ENCODE measurements at places on chromosomes 7 and 10.

DNA sequence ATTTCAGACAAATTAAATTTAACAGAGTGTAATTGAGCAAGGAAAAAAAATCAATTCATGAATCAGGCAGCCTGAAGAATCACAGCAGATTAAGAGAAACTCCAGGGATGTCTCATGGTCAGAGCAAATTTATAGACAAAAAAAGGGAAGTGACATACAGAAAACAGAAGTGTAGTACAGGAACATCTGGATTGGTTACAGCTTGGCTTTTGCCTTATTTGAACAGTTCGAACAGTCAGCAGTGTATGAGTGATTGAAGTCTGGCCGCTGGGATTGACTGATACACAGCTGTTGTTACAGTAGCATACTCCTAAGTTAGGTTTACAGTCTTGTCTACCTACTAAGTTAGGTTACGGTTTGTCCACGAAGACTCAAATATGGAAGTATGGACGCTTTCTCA lies 255.3 kb downstream of the HPSE2 start:
- DNase-seq = no peak

- DNase-seq = no peak
These were observed 61.4 kb downstream of the ST7 start for GRCh38 chr7:117014673-117015133.

GRCh38 chr7:136142583-136142982 lies 165.4 kb upstream of the MTPN start:
- no peak for DNase-seq

DNA sequence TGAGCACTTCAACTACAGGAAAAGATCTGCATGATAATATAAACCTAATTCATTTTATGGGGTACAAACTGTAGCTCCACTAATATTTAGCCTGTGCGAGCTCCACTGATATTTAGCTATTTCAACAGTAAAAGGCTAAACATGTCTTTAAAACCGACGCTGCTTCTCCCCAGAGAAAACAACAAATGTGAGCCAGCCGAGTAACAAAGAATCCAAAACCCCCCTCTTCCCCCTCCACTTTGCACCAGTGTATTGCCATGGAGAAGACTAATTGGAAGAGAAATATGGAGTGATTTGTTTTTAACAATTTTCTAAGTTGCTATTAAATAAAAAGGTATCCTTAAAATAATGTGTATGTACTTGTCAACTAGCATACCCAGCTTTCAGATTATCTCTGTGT lies 136.7 kb downstream of the GFRA1 start:
- no peak for DNase-seq

GRCh38 chr10:110421512-110422138 lies 76.1 kb upstream of the DUSP5 start:
- no peak for DNase-seq

DNA sequence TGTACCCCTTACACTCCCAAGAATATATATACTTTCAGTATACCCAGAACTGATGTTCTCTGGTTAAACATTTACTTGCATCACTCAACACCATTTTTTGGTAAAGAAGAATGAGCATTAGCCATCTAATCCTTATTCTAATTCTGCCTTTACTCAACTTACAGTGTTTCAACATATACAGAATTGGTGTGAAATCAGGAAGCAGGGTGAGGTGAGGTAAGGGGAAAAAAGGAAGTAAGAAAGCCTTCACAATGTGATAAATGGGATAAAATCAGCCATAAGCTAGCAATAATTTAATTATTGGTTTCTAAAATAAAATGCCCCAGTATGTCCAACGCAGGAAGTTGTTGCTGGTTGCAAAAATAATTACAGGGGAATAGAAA lies 605.4 kb downstream of the KCNMA1 start:
- no peak for DNase-seq

- no peak for DNase-seq
These were observed 13.3 kb upstream of the PDCD4 start for GRCh38 chr10:110858297-110858934.

DNA sequence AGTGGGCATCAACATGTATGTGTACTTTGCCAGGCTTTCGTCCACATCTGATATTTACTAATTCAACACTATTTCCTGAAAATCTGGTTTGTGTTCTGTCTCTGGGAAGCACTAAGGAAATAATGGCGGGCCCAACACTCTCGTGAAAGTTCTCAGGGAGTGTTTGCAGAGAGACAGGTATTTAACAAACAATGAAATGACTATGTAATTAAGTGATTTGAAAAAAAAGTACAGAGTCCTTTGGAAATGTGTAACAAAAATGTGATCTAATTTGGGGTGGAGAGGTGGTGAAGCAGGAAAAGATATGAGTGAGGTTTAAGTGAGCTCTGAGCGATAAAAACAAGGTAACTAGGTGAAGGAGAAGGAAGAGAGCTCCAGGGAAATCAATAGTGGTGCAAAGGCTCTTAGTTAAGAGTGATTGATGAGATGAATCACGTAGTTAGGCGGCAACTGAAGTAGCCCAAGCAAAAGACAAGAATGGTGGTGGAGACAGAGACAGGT lies 95.3 kb upstream of the DNAJB12 start:
- no peak for DNase-seq

DNA sequence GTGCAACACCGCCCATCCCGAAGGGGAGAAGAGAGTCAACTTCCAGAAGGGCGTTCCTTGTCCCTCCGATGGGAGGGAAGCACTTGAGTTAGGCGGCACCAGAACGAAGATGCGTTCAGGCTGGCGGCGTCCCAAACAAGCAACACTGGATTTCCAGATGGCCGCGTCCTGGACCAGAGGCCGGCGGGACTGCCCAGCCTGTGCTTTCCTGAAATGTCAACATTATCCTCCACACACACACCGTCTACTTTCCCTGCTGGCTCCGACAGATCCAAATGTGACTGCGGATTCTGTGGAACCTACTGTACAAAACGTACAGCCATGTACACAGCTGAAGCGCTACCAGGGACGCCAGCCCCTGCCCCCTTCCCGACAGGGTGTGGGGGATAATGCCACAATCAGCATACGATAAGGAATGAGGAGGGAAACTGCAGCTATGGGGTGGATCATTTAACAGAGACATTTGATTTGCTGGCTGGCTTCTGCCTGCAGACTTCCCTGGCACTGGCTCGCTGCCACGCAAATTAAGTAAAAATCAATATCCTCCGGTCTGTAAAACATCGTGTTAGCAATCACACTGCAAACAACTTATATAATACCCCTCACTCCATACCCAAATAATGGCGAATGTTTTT lies 82.1 kb downstream of the ZRANB1 start:
- DNase-seq = no peak

DNA sequence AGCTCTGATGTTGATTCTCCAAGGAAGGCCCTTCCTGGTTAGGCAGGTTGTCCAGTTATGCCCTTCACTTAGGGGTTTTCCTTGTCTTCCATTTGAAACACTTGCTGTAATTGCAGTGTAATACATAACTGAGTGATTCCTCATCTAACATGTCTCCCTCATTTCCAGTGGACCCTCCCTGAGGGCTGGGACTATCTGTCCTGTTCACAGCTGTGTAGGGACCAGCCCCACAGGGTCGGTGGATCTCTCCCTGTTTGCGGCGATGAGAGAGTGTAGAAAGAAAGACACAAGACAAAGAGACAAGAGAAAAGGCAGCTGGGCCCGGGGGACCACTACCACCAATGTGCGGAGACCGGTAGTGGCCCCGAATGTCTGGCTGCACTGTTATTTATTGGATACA lies 135.9 kb upstream of the EEPD1 start:
- DNase-seq = no peak

GRCh38 chr7:99767662-99768061 lies 16.3 kb downstream of the CYP3A4 start:
- no peak for DNase-seq

DNA sequence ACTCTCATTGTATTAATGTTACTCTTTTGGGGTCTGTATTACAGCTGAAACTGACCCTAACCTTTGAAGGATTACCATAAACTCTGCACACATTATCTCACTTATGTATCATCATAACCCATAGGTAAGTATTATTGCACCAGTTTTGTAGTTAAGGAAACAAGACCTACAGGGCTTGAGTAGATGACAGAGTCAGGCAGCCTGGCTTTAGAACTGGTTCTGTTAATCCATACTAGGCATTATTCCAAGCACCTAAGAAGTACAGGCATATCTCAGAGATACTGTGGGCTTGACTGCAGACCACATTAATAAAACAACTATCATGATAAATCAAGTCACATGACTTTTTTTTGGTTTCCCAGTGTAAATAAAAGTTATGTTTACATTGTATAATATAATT lies 17.1 kb upstream of the AKR1B1 start:
- DNase-seq = no peak

GRCh38 chr7:150357270-150357669 lies 11.4 kb upstream of the REPIN1 start:
- DNase-seq = no peak

DNA sequence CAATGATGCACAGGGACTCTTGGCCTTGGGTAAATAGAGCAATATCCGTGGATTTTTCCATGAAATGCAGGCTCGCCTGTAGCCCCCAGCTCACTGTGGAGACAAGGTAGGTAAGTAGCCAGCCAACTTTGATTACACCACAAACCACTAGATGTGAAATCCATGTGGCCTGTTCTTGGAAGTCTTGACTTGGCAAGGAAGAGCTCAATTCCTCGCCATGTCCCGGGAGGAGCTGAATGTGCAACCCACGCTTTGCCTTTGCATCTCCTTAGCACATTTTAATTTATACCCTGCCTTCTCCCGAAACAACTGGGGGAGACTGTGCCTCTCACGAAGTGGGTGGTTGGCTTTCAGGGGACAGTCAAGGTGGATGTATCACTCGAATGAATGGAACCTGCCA lies 347.7 kb upstream of the MKI67 start:
- no peak for DNase-seq

- no peak for DNase-seq
These were observed 61.0 kb upstream of the AOAH start for GRCh38 chr7:36784991-36785940.

- DNase-seq = no peak
These were observed 13.6 kb downstream of the TTYH3 start for GRCh38 chr7:2645274-2645868.

DNA sequence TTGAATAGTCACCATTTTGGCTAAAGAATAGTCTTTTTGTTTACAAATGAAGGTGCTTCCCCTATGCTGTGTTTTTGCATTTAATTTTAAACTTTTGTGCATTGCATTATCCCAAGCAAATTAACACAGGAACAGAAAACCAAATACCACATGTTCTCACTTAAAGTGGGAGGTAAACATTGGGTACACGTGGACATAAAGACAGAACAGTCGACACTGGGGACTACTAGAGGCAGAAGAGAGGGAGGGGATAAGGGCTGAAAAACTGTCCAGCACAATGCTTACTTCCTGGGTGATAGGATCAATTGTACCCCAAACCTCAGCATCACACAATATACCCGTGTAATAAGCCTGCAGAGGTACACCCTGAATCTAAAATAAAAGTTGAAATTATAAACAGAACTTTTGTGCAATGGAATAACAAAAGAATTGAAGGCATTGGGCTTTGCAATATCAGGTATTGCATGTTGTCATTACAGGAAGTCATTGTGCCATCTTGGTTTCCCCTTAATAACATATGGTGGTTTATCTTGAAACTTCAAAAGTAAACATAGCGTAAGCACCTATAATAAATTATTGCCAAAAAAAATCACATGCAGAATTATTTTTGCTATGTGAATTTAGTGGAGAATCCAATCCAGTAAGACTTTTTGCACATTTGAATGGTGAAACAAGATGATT lies 16.1 kb downstream of the ADD3 start:
- no peak for DNase-seq

GRCh38 chr7:66539902-66540375 lies 88.7 kb upstream of the KCTD7 start:
- no peak for DNase-seq

GRCh38 chr10:128031216-128031615 lies 95.0 kb downstream of the MKI67 start:
- no peak for DNase-seq

DNA sequence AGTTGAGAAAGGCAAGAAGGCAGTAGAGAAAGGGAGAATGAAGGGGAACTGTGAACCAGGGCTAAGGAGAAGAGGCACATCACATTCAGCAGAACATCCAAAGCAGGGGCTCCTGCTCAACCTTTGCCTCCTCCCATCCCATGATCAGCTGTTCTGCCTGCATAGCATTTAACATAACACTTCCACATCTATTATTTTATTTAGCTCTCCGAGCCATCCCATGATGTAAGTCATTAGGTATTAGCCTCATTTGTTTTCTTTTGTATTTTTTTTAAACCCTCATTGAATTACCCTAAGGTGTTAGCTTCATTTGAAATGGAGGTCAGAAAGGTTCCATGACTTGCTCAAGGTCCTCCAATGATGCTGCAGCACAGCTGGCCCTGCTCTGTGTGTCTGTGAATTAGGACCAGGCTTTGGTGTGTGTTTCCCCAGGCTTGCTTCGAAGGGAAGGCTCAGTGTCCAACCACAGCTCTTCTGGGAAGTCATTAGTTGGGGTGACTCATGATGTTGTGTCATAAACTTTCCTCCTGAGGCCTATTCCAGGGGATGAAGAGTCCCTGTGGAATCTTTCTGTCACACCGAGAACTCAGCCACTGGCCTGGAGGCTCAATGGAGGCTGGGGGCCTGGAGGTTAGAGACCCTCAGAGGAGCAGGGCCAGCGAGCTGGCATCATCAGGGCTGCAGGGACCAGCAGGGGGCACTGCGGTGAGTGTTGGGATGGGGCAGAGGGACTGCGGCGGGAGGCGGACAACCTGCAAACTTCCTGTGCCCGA lies 16.5 kb downstream of the NPFFR1 start:
- peak; percentile 80 for DNase-seq

- DNase-seq = no peak
These were observed 7.3 kb upstream of the ADAP1 start for GRCh38 chr7:961546-962400.

GRCh38 chr10:130804281-130804680 lies 507.2 kb downstream of the TCERG1L start:
- no peak for DNase-seq

DNA sequence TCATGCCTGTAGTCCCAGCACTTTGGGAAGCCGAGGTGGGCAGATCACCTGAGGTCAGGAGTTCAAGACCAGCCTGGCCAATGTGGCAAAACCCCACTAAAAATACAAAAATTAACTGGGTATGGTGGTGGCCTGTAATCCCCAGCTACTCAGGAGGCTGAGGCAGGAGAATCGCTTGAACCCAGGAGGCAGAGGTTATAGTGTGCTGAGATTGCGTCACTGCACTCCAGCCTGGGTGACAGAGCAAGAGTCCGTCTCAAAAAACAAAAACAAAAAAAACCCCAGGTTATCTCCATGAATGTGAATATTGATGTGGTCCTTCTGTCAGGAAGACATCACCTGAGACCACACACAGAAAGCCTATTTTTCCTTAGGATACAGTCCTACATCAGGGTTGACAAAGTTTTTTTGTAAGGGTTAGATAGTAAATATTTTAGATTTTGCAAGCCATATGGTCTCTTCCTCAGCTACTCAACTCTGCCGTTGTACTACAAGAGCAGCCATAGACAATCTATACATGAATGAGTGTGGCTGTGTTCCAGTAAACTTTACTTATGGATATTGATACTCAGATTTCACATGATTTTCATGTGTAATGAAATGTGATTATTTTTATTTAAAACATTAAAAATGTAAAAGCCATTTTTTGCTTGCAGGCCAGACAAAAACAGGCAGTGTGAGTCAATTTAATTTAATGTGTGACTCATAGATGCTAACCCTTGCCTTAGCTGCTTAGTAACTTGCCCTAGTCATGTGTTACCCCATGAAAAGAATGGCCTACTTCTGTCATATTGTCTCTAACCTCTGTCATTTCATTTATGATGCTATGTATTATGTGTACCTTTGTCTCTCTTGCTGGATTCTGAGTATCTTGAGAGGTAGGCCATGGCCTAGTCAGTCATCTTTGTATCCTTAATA lies 78.1 kb downstream of the TPST1 start:
- peak; percentile 28 for DNase-seq
